ENCODE measurements at places on chromosomes 7 and 10. TPM values are rescaled to one million over a fixed set of nuclear protein-coding genes. Genes with fewer than 3 reads are reported as not detected.

Gene ATAD1
- 59.0 TPM for total RNA-seq

Gene CLRN3
- total RNA-seq: not detected

Gene C10orf62
- not detected for total RNA-seq

Gene ADAM22
- 73.5 TPM for total RNA-seq

Gene LIPJ
- 0.74 TPM for total RNA-seq

Gene C10orf90
- total RNA-seq: 0.49 TPM

Gene LRRC4
- 13.5 TPM for total RNA-seq

Gene GSTO1
- total RNA-seq: 17.5 TPM

Gene CNTNAP2
- total RNA-seq: 83.8 TPM

Gene SUN3
- not detected for total RNA-seq

Gene GPR85
- 131 TPM for total RNA-seq

Gene TRIM4
- total RNA-seq: 9.3 TPM

Gene NKX2-3
- under 0.01 TPM for total RNA-seq

Gene ELAPOR2
- total RNA-seq: 22.4 TPM

Gene ZNHIT1
- 38.1 TPM for total RNA-seq

Gene FIS1
- 80.2 TPM for total RNA-seq

Gene ACSM6
- not detected for total RNA-seq

Gene ASAH2
- total RNA-seq: 2.2 TPM

Gene MEOX2
- total RNA-seq: 0.25 TPM

Gene CYP2C9
- total RNA-seq: 0.25 TPM

Gene KCNH2
- 6.4 TPM for total RNA-seq

Gene OR2A42
- not detected for total RNA-seq

Gene SP8
- 4.9 TPM for total RNA-seq
